ENCODE measurements at places on chromosomes 2 and 18.
A peak's percentile ranks its signal among the peaks of the same experiment; 100 is the strongest.

GRCh38 chr2:113898081-113898480 is 8.2 kb downstream of the ACTR3 start:
- no peak for DNase-seq

DNA sequence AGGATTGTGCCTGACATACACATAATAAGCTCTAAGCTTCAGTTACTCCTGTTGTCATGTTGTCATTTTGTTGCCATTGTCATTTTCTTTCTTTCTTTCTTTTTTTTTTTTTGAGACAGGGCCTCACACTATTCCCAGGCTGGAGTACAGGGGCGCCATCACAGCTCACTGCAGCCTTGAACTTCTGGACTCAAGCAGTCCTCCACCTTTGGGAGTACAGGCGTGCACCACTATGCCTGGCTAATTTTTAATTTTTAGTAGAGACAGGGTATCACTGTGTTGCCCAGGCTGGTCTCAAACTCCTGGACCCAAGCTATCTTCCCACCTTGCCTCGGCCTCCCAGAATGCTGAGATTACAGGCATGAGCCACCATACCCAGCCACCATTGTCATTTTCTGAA is 30.9 kb upstream of the SCLY start:
- no peak for DNase-seq

GRCh38 chr2:39649511-39649910 is 16.2 kb upstream of the TMEM178A start:
- DNase-seq: no peak

DNA sequence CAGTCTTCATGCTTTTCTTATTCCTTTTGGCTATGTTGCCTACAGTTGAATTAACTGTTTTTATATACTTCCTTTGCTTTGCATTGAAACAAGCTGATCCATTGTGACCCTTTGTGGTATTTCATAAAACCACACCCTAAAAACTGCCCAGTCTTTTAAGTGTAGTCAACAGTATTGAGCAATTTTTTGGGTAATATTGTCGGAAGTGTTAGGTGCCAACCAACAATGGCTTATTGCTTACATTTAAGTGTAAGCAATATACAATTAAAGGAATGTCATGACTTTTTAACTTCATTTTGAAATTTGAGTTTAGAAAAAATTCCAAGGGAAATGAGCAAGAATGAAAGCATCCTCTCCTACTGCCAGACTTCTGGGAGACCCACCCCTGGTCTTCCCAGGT is 174.1 kb downstream of the NEDD4L start:
- DNase-seq: no peak

DNA sequence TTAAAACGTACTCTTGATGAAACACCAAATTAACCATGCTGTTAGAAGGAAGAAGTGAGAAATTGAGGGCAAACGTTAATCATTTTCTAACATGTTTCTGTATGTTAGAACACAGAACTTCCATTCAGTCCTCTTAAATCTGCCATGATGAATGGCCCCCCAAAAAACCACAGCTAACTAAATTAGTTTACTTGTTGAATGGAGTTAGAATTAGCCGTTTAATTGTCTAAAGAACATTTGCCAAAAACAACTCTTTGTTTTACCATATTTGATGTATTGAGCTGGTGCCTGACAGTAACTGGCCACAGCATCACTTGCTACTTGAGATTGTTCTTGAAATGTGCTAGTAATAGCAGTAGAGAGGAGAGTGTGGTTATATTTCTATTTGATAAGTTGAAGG is 12.7 kb downstream of the CCNYL1 start:
- no peak for DNase-seq

DNA sequence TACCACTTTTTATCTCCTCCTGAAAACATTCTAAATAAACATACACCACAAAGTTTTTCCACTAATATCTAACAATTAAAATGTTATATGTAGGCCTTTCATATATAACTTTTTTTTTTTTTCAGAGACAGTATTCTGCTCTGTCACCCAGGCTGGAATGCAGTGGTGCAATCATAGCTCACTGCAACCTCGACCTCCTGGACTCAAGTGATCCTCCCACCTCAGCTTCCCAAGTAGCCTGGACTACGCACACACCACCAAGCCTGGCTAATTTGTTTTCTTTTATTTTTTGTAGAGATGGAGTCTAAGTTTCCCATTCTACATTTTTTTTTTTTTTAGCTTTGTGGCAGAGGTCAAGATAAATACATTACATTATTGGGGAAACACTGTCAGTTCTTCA is 1612.6 kb upstream of the NXPH2 start:
- DNase-seq: no peak

DNA sequence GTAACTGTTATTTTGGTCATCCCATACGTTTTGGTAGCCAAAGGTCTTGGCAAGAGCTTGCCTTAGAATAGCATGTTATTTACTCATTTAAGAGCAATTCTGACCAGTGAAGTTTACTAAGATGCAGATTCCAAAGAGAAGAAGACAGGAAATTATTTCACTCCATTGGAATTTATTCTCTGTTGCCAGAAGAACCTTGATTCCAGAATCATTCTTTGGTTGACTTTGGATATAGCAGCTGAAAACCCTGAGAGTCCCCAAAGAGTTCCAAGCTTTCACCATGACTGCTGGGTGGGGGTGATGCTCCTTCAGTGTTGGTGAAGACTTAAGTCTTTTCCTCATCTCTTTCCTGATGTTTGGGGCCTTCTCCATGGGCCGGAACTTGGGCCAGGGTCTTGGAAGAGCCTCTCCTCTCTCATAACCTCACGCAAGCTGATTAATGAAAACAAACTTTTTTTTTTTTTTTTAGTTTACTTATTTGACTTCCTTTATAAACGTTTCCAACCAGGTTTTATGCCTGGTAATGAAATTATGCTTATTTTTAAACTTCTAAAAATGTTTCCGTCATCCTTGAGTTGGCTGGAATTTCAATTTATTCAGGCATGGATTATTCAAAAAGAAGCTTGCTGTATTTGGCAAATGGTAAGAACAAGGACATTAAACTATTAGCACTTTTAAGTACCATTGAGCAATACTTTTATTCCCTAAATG is 192.0 kb downstream of the MTX2 start:
- no peak for DNase-seq

DNA sequence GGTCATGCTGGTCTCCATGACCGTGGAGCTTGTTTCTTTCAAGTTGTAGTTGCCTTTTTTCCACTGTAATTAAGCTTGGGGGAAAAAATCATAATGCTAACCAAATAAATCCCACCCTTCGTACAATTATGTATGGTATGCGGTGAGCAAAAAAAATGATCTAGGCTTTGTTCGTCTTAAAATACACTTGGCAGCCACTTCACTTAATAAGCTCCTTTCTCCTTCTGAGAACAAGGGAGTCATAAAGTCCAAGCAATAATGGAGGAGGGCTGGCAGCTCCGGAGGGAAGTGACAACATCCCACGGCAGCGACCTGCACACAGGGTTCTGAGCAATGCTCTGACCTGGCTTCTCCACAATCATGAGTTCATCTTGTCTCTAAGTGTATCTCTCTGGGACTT is 91.2 kb upstream of the KLHL29 start:
- no peak for DNase-seq

DNA sequence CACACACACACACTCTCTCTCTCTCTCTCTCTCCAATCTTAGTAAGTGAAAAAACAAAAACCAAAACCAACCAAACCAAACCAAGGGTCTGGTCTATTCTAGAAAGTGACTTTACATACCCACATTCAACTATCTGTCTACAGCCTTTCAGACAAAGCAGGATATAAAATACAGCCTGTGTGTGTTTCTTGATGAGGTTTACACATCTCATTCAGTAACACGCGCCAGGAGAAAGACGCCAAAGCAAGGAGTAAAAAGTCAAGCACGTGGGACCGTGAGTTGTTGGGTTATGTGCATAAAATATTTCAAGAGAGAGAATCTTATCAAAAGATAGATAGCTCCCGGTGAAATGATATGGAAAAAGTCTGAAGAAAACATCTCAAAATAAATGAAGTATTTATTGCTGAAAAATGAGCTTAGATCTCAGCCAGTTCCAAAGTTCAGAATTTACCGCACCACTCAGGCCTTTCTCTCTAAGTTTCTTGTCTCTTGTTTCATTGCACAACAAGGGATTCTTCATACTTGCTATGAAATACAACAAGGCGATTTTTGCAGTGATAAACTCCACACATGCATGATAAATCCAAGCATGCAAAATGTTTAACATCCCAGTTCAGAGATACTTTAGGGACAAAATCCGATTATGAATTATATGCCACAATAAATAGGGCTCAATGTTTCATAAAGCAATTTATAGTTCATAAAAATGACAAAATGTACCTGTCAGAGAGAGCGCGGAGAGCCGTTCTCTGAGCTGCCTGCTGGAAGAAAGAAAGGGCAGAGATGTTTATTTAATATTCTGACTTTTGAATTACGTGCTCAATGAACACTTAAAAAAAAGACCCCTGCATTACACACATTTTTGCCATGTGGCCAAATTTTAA is 159.3 kb upstream of the REV1 start:
- DNase-seq: no peak

- DNase-seq: peak; percentile 76
These were observed 69.3 kb downstream of the MAPK4 start for GRCh38 chr18:50629148-50629631.

DNA sequence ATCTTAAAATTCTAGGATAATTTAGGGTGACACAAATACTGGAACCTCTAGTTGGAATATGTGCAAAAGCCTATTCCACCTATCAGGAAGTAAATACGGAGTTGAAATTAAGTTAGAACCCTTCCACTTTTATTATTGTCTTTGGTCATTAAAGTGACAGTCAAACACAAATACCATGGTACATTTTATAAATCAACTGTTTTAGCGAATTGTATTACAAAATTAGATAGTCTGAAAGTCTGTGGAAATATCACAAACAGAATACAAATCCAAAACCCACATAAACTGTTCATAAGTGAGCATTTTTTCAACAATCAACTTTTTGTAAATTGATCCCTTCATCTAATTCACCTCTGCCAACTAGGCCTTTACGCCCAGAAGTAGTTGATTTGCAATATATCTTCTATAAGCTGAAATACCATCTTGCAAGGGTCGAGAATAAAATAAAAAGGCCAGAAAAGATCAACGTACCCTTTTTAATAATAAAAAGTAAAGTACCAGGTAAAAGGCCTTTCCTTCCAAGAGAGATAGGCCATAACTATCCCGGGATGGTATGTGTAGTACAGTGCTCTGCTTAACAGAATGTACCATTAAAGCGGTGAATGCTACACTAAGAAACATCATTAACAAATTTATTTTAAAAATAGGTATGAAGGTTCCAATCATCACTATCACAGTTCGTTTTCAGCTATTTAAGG is 1.3 kb downstream of the USP34 start:
- no peak for DNase-seq

DNA sequence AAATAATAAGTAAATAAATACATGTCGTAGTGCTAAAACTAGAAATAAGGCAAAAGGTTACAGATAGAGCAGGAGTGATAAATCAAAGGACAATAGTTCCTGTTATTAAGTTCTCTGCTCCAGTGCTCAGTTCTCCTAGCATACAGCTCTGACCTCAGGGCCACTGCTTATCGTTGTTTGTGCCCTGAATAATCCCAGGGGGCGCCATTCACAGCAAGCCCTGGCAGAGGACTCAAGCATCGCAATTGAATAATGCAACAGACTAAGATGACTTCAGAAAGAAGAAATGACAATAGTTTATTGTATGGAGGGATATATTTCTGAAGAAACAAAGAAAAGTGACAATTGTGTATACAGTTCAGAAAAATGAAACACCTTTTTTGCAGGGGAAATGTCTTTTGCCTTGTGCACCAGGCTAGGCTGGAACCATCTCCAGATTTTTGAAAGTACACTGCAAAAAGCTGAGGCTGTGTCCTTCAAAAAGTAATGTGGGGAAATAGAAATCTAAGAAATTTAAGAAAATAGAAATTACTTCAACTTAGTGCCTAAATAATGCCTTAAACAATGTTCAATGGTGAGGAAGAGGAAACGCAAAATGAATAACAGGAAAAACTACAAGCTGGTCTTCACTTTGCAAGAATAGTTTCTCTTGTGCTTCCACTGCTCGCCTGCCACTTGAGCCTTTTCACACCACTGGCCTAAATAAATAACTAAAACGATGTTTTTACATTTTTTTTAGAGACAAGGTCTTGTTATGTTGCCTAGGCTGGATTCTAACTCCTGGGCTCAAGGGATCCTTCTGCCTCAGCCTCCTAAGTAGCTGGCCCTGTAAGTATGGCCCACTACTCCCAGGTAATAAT is 19.0 kb upstream of the CCNYL1 start:
- DNase-seq: no peak

GRCh38 chr18:28108814-28109213 is 68.1 kb downstream of the CDH2 start:
- no peak for DNase-seq

DNA sequence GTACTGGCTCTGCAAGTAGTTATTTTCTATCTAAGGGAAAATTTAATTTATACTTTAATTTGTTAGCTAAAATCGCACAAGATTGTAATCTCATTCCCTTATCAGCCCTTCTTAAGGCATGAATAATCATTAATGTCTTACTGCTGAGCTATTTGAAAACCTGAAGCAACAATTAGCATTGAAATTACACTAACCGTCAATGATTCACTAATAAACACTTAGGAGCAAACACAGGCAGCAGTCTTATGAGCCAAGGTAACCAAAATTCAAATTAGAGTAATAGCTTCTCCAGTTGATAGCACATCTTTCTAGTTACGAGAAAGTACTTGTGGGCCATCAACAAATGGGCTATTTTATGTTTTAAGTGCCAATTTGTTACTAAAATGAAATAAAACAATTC is 1289.7 kb downstream of the LRP1B start:
- no peak for DNase-seq

GRCh38 chr2:85959826-85960225 is 71.0 kb upstream of the ST3GAL5 start:
- no peak for DNase-seq

DNA sequence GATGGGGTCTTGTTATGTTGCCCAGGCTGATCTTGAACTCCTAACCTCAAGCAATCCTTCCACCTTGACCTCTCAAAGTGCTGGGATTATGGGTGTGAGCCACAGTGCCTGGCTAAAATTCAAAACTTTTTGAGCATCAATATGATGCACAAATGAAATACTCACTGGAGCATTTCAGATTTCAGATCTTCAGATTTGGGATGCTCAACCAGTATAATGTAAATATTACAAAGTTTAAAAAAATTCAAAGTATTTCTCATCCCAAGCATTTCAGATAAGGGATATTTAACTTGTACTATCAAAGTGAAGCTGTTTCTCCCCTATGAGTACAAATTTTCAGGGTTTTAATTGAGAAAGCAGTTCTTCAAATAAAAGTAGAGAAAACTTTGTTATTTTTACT is 164.1 kb upstream of the CCDC68 start:
- no peak for DNase-seq

GRCh38 chr2:58517881-58518280 is 276.8 kb upstream of the FANCL start:
- no peak for DNase-seq

- no peak for DNase-seq
These were observed 23.1 kb upstream of the RAB31 start for GRCh38 chr18:9684881-9685614.

GRCh38 chr2:129661935-129662334 is 317.5 kb upstream of the RAB6C start:
- DNase-seq: peak; percentile 19

GRCh38 chr2:103401621-103402020 is 639.8 kb downstream of the TMEM182 start:
- DNase-seq: no peak
